ENCODE measurements at places on chromosomes 4 and X.

DNA sequence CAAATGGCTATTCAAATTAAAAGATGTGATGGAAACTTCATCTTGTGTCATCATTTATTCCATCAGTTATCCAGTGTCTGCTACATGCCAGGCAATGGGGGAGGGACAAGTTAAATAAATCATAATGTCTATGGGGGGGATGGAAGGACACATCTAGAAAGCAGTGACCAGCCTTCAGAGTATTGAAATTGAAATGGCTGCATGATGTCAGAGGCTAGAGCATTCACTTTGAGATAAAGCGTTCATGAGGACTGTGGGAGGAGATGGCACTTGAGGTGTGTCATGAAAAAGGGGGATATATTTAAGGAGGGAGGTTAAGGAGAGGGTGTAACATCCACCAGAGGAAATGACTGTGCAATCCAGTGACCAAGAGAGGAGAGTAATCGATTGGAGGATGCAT lies 50.6 kb downstream of the SLIT2 start:
- DNase-seq: no peak

DNA sequence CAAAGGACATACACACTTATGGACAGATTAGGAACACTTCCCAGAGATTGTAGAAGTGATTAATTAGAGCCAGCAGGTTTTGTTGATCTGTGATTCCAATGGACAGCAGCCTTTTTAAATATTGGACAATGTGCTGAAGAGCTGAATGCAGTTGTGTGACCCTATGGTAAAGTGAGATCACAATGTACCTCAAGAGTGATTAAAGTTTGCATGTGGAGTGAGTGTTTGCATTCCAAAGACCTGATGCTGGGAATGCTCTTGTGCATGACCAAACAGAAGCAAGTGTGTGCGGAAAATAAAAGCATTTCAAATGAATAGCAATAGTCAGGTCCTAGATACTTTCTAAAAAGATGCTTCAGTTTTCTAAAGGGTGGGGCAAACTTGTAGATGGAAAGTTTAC lies 154.1 kb downstream of the BANK1 start:
- DNase-seq: no peak

DNA sequence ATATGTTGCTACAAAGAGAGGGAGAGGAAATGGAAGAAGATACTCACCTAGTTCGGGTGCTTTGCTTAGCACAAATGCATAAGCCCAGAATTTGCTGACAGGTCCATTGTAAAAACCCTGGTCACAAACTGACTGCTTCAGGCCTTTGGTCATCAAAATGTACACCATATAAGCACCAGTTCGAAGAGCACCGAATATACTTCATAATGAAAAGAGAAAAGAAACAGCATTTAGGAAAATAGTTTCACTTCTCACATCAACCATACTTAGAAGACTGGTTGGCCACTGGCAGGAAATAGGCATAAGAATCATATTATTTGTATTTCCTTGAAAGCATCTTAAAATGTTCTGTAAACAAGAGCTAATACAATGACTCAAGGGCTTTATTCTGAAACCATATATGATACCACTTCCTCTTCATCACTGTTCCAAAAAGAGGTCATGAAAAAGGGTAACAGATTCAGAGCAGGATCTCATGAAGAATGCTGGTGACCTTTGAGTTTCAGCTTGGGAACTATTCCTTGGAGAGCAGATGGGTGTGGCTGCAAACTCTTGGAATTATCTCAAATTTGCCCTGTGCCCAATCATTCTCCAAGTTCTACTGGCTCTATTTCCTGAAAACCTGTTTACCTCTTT lies 138.7 kb downstream of the ELOVL6 start:
- DNase-seq: no peak

DNA sequence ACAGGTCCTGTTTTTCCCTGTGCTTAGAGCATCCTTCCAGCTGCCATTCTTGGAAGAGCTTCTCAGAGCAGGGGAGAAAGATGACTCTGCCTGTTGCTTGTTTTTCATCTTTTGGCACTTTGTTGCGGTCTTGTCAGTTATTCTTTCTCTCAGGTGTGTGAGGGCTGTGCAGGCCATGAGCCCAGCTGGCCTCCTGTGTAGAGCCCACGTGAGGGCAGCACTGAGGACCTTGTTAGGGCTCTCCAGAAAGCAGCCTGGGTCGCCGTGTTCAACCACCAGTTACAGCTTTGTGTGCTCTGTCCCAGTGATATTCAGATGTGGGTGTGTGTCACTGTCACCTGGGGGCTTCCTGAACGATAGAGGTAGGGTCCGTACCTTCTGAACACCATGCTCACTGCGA lies 52.8 kb downstream of the NOP14 start:
- no peak for DNase-seq

DNA sequence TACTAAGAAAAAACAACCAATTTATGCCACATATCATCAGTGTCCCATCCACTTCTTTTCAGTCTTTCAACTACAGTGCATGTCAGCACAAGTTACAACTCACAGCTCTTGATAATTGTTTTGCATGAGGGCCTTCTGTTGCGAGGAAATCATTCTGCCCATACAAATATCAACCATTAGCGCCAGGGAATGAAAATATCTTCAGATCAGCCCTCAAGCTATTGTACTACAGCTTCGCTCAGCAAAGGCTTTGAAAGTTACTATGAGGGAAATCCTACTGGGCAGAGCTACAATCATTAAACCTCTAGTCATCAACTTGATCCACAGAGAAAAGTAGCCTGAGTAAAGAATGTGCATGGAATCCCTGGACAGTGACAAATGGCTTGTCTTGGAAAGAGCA lies 1023.6 kb upstream of the HS3ST1 start:
- DNase-seq: no peak

GRCh38 chrX:154096140-154097002 lies 1.1 kb downstream of the MECP2 start:
- no peak for DNase-seq

DNA sequence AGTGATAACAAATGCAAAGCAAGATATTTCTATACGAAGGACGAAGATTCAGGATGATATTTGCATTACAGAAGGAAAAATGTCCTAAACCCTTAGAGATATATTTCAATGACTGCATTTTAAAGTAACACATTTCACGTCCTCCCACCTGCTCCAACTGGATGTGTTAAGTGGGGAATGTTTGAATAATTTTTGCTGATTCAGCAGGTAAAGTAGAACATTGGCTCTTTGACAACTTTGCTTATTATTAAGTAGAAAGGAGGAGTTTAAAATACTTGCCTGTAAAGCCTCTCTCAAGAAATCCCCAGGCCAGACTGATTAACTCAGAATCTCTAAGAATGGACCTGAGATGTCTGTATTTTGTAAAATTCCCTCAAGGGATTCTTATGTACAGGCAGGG lies 1165.2 kb upstream of the PRKX start:
- DNase-seq: no peak

DNA sequence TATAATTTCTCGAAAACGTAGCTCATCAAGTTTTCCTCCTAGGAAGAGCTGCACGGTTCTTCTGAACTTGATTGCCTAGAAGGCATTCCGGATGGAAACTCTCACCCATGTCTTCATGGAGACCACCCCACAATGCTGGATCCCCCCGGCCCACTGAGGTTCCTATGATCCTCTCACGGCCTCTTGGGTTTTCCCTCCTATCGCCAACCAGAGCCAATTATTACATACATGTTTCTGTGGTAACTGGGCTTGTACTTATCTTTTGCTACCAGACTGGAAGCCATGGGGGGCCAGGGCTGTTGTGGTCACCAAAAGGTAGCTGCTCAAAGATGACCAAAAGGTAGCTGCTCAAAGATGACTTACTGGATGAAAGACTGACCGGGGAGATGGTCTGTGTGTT lies 131.5 kb downstream of the AFAP1 start:
- no peak for DNase-seq

GRCh38 chrX:83336454-83336853 lies 171.6 kb upstream of the POU3F4 start:
- no peak for DNase-seq
